ENCODE measurements at places on chromosomes 7 and 10.

GRCh38 chr10:86226781-86227201 is 139.8 kb downstream of the GRID1 start:
- no peak for DNase-seq

GRCh38 chr10:99523251-99523773 is 9.4 kb upstream of the NKX2-3 start:
- DNase-seq: no peak

DNA sequence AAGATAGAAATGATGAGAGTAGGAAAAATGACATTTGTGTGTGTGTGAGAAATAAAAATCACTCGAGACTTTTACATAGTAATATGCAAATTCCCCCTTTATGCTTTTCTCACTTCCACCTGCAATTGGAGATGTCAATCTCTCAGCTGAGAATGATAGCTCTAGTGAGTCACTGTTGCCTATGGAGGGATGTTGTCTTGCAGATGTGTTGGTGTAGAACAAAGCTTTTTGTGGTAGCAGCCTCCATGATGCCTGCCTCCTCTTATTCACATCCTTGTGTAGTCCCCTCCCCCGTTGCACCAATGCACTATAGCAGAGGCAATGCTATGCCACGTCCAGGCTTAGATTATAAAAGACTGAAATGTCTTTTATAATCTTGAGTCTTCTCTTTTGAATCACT is 33.8 kb downstream of the SPAG6 start:
- DNase-seq: no peak

GRCh38 chr7:47440320-47440719 is 141.6 kb downstream of the TNS3 start:
- no peak for DNase-seq

DNA sequence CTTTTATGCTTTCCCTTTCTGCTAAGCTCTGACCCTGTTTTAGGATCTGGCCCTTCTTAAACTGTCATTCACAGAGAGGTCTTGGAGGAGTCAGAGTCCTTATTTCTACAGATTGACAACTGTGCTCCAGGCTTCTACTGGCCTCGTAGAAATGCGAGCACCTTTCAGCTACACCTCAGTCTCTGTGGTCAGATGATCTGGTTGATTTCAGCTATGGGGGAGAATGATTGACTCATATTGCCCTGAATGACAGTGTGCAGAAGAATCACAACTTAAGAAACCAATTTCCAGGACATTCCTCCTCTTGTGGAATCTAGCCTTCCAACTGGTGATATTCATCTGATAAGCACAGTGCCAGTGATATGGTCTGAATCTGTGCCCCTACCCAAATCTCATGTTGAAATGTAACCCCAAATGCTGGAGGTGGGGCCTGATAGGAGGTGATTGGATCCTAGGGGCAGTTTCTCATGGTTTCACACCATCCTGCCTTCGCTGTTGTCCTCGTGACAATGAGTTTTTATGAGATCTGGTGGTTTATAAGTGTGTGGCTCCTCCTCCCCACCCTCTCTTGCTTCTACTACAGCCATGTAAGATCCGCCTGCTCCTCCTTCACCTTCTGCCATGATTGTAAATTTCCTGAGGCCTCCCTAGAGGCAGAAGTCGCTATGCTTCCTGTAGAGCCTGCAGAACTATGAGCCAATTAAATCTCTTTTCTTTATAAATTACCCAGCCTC is 14.0 kb upstream of the CYP3A7 start:
- no peak for DNase-seq

GRCh38 chr10:69633673-69634635 is 3.9 kb downstream of the FAM241B start:
- no peak for DNase-seq

DNA sequence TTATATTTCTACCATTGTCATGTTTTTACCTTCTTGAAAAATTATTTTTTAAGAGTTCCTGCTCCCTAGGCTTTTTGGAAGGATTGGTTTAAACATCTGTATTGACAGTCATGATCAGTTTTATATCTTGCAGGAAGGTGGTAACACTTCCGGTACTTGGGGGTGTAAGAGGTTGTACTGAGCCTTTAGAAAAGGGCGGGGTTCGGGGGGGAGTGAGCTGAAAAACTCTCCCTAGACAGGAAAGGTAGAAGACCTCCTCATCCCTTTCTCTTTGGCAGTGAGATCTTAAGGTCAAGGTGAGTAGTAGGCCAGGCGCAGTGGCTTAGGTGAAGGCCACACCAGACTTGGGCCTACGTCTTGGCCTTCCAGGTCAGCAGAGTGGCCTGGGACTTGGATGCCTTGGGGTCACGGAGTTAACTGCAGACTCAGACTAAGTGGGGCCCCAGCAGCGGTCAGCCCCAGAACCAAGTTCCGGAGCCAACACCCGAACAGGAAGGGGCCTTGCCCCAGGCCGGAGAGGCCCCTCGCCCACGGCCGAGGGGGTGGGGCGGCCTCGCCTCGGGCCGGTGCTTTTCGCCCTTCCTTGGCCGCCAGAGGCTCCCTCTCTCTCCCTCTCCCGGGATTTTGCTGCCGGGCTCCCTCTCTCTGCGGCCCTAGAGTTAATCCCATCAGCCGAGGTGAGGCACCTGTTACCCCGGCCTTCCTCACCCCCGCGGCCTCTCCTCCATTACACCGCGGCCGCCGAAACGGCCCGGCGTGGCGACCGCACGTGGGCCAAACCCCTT is at the start of gene PPP1R9A:
Gene PPP1R9A, plus strand, starts transcription at position 569 of the 785 bp plus-strand sequence. CDS start 2,520 bp downstream, outside the sequence.
- DNase-seq: peak; percentile 32

DNA sequence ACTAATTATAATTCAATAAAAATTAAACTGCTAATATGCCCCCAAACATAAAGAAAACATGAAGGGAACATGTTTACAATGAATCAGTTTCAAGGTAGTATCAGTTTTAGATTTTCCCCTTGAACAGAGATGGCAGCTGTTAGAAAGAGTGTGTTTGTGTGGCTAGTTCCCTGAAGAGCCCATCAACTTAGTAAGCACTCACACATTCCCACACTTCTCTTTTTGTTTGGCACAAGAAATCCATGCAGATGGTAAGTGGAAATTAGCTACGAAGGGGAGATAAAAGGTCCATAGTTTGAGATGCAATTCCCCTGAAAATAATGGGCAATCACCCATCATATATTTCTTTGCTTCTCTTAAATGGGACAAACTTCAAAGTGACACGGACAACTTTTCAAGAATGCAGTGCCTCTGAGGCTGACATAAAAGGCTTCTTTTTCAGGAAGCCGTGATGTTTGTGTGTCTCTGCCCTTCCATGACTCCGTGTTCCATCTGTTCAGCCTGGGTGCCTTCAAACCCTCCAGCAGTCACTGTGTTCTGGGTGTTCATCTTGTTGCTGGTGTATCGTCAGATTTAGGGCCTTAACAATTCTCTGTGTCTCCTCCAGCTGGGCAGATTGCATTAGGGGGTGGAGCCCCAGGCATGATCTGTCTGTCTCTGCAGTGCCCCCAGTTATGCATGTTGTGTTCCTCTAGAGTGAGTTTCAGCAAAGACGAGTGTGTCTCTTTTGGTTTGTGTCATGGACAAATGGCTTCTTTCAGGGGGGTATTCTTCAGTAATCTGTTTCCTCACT is 259.5 kb upstream of the NPY start:
- DNase-seq: no peak

DNA sequence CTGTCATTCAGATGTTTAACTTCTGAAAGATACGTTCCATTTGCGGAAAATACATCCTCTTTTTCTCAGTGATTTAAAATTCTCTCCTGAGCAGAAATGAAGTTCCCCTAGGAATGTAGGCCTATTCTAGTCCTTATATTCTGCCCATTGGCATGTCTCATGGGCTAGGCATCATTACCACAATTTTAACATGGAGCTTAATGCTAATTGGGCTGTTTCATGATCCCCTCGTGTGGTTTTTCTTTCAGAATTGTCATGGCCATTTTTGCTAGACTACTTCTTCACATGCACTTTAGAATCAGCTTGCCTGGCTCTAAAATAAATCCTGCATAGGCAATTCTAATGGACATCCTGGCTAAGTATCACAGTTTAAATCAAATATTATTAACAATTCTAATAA is 1.0 kb downstream of the TMEM176B start:
- DNase-seq: no peak

DNA sequence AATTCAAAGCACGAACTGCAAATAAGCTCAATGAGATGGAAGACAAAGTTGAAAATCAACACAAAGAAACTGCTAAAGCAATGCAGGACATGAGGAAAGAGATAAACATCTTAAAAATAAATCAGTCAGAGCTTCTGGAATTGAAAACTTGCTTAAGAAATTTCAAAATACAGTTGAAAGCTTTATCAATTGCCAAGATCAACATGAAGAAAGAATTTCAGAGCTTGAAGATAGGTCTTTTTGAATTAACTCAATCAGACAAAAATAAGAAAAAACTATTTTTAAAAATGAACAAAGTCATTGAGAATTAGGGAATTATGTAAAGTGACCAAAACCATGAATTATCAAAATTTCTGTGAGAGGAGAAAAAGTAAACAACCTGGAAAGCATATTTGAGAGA is 218.1 kb downstream of the CTNNA3 start:
- DNase-seq: no peak

DNA sequence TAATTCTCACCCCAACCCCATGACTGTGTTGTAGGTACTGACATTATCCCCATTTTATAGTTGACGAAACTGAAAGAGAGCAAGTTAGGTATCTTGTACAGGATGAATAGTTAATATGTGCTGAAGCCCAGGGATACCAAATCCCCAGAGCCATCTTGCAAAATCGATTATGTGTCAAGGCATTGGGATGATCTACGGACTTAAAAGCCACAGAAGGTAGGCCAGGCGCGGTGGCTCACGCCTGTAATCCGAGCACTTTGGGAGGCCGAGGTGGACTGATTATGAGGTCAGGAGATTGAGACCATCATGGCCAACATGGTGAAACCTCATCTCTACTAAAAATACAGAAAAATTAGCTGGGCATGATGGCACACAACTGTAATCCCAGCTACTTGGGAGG is 242.4 kb upstream of the RHOBTB1 start:
- DNase-seq: no peak

DNA sequence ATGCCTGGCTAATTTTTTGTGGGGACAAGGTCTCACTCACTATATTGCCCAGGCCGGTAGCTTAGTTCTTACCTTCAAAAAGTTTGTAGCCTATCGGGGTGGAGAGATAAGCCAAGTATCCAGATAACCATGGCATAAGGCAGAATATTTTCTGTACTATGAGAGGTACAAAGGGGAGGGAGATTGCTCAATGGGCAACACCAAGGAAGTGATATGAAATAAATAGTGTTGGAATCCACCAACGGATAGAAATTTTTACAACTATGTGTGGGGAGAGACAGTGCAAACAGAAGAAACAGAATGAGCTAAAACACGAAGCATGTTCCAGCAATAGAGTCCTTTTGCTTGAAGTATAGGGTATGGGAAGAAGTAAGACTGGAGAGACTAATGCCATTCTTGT is 8.1 kb downstream of the SCD start:
- no peak for DNase-seq

- DNase-seq: no peak
These were observed 448.9 kb upstream of the FZD8 start for GRCh38 chr10:36091007-36091406.

DNA sequence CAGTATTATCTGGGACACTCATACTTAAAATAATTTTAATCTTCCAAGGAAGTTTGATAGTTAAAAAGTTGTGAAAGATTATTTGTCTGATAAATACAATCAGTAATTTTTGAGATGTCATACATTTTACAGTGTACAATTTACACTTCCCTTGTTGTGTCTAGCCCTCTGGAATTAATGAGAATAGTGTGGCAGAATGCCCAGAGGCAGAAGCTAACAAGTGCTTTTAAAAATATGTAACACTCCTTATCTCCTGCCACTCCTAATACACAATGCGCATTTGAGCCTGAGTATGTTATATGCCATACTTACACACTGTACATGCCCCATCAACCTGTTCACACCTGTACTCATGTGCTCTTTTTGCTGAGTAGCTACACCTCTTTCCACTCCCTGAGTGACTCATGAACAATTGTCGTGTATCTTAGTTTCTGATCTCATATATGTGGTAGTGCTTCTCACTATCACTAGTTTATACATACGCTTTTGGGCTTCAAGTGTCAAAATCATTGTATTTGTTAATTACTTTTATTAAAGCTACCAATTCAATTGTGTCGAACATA is 106.9 kb upstream of the GNAI1 start:
- DNase-seq: no peak

- DNase-seq: no peak
These were observed 722.3 kb downstream of the KCNMA1 start for GRCh38 chr10:76915316-76915715.

Measured in NCI-H1930 (cell line).